T-cell (primary cell): ENCODE measurements at places on chromosomes 5 and 9. TPM values are rescaled to one million over a fixed set of nuclear protein-coding genes. Genes with fewer than 3 reads are reported as not detected.

- no peak for DNase-seq
Observed at GRCh38 chr9:24502206-24502937, 43.3 kb downstream of the IZUMO3 start.

DNA sequence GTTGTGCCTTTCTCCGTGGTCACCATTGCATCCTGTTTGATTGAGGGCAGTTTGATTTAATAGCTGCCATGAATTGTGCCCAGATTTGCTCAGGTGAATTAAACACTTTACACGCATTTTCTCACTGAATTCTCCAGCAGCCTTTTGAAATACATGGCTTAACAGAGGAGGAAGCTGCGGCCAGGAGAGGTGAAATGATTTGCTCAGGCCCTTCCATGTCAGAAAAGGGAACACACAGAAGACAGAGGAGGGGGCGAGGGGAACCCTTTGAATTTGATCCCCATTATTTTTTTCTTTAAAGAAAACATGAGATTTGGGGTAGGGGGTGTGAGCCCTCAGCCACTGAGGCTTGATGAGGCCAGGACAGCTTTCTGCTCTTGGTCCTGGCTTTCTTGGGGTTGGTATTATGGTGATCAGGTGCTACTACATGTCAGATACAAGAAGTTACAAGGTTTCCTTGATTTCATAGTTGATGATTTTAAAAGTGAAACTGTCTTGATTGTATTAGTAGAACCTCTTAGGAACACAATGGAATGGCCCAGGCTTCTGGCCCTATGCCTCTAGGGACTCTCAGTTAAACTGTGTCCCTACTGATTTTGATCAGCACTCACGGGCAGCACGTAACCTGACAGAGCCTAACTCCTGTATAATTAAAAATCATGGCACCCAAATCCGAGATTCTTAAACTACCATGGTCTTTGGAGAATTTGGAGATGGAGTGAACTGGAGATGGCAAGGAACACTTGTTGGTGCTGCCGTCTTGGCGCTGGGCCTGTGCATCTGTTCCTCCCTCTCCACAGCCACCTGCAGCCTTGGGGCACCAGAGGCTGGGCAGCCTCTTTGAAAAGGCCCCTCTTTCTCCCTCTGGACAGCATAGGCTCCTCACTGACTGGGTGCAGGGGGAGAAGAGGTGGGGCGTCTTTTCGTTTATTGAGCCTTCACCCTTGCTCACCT is 107.9 kb downstream of the TRIO start:
- DNase-seq = no peak

- DNase-seq = no peak
Observed at GRCh38 chr5:1058083-1058945, 49.7 kb downstream of the NKD2 start.

DNA sequence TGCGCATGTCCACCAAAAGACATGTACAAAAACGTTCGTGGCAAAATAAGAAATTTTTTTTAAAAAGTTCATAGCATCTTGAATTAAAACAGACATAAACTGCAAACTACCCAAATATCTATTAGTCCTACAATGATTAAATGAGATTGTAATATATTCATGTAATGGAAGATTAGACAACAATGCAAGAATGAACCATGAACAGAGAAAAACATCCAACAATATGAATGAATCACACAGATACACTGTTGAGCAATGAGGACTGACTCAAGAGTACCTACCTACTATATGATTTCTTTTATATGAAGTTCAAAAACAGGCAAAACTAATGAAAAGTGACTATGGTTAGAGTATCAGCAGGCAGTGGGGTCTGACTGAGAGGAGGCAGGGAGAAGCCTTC is 17.9 kb upstream of the CTNNAL1 start:
- no peak for DNase-seq

GRCh38 chr9:107942291-107942690 is 452.7 kb upstream of the KLF4 start:
- no peak for DNase-seq

GRCh38 chr5:55582256-55582655 is 47.5 kb upstream of the PLPP1 start:
- no peak for DNase-seq

GRCh38 chr9:84323858-84324257 is 16.7 kb downstream of the SLC28A3 start:
- DNase-seq = no peak

The SPATA31A5 gene
- total RNA-seq = not detected

The CNTLN gene
- 0.13 TPM for total RNA-seq

The FBN2 gene
- 0.61 TPM for total RNA-seq
